ENCODE measurements at places on chromosomes 5 and 9.

DNA sequence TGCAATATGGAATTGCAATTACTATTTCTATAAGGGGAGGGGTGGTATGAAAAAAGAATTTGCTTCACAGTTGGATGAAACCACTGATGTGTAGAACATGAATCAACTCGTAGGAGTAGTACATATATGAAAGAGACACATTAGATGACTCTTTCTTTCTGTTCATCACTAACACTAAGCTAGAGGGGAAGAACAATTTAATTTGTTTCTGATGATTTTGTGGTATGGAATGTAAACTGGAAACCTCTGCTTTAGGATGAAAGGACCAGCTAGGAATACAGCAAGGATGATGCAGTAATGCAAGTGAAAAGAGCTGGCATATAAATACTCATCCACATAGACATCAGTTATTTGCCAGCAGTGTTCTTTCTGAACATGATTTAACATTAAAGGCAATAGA is 113.4 kb downstream of the PAPPA start:
- DNase-seq = peak; percentile 48

DNA sequence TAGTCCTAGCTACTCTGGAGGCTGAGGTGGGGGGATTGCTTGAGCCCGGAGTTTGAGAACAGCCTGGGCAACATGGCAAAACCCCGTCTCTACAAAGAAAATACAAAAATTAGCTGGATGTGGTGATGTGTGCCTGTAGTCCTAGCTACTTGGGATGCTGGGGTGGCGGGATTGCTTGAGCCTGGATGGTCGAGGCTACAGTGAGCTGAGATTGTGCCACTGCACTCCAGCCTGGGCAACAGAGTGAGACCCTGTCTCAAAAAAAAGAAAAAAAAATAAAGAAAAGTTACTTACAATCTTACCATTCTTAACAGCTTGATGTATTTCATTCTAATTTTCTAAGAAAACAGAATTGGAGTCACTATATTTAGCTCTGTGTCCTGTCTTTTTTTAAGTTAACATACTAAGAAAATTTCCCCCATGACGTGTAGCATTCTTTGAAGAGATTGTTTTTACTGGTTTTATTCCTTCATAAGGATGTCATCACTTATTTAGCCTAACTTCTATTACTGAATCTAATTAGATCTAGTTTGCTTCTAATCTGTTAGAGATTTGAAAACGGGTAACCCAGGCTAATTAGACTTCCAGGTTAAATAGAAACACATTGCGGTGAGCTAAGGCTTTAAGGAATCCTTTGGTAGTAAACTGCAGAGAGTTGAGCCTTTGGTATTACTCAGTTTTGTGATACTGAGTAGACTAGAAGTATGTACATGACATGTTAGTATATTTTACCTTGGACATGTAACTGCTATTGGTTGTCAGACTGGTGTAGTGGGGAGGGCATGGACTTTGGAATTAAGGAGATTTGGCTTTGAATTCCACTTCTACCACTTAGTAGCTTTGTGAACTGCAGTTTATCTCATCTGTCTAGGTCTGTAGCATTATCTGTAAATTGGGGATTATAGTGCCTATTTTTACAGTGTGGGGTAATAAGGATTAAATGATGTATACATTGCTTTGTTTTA is 24.0 kb downstream of the HSPA4 start:
- no peak for DNase-seq

DNA sequence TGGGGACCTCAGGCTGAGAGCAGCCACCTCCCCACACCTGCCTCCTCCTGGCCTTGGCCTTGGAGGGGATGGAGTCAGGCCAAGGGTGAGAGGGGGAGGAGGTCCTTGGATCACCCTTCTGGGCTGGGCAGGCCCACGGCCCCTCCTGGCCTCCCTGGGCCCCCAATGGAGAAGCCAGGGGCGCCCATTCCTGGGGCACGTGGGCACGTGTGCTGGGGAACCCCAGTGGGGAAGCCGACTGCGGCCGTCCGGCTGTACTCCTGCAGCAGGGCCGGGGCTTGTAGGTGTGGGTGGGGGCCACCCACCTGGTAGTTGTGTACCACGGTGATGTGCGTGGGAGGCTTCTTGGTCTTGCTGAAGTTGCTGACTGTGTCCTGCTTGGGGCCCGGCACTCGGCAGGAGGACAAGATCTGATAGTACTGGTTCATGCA is 8.5 kb downstream of the CRAT start:
- no peak for DNase-seq

DNA sequence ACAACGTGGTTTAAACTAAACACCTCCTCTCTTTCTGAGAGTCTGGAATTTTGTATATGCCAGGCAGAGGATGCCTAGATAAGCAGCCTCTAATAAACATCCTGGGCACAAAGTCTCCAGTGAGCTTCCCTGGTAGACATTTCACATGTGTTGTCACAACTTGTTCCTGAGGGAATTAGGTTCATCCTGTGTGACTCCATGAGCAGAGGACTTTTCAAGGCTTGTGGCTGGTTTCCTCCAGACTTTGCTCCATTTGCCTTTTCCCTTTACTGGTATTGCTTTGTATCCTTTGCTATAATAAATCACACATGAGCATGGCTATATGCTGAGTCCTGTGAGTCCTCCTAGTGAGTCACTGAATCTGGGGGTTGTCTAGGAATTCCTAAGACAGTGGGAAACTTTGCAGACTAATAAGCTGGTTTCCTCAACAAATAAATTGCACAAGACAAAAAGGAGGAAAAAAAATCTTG is 77.4 kb downstream of the NR2F1-AS1 start:
- peak; percentile 99 for DNase-seq

DNA sequence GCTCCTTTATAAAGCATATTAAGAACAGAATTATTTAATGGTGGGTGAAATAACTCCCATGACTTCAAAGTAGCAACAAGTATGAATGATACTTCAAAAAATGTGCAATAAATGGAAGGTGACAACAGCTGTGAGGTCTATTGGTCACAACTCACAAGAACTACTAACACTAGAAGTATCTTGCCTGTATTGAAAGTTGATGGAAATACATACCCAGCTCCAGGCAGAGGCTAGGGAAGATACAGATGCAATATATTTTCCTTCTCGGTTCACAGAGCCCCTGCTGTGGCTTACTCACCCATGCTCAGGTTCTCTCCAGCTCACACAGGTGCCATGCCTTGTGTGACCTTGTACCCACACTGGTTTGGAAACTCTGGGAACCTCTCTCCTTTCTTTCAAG is 133.8 kb downstream of the LIFR start:
- DNase-seq = no peak

GRCh38 chr5:118247458-118247857 is 740.9 kb downstream of the DTWD2 start:
- no peak for DNase-seq

- no peak for DNase-seq
These were observed 1.8 kb downstream of the HRH2 start for GRCh38 chr5:175659546-175660253.

DNA sequence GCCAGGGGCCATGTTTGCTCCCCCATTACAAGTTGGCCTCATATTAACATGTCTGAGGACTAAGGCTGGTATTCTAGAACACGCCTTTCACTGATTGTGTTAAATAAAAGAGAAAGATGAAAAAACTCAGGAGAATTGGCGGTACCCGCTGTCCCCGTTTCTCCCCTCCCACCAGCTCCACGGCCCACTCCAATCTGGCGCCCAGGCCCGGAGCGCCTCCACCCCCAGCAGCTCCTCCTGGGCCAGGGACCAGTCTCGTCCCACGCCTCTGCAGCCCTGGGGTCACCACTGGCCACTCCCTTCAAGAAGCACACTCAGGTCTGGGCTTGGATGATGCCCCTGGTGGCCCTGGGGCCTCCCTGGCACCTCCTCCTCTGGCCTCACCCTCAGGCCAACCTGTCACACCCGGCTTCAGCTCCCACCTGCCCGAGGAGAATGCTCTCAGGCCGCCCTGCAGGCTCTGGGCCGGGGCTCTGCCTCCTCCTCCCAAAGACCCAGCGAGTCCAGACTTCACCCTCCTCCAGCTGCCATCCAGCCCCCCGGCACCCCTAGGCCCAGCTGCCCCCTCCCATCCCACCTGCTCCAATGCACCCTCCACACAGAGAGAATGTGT is 133.0 kb upstream of the PPP1R26 start:
- no peak for DNase-seq

DNA sequence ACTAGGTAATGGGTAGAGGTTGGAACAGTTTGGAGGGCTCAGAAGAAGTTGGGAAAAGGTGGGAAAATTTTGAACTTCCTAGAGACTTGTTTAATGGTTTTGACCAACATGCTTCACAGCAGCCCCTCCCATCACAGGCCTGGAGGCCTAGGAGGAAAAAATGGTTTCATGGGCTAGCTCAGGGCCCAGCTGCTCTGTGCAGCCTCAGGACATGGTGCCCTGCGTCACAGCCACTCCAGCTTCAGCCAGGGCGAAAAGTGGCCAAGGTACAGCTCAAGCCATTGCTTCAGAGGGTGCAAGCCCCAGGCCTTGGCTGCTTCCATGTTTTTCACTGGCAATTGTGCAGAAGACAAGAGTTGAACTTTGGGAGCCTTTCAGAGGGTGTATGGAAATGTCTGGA is 453.7 kb downstream of the LRRC70 start:
- no peak for DNase-seq

Data from amniotic epithelial cell (primary cell).